Kidney tubule cell (primary cell): ENCODE measurements at places on chromosomes 7 and 10.

DNA sequence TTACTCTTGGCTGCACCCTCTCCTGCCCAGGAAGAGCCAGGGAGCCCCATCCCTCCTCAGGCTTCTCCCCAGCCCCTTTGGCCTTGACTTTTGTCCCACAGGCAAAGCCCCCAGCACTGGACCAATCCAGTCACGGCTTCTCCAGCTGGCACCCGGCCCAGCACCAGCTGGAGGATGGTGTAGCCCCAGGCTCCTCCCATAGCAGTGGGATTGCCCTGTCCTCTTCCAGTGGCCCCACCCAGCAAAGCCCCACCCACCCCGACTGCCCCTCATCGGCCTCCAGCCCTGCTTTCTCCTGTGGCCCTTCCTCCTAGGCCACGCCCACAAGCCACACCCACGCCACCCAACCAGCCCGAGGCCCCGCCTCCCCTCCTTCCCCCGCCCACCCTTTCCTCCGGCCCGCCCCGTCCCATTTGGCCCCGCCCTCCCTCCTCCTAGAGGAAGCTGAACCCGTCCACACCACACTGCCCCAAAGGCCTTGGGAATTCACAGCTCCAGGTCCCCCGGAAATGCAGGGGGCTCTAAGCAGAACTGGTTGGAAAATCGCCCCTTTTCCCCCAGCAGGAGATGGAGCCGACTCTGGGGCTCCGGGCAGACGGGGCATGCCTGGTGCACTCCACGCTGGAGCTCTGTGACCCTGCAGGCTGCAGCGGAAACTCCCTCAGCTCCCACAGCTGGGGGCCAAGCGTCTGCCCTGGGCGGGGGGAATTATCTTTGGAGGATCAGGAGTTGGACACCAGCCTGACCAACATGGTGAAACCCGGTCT is 25.2 kb downstream of the GET4 start:
- DNase-seq = peak; percentile 83

GRCh38 chr7:6623589-6624245 is 8.3 kb downstream of the ZNF853 start:
- no peak for DNase-seq

- DNase-seq = no peak
Measured at GRCh38 chr7:15291699-15292098, 270.1 kb downstream of the AGMO start.

DNA sequence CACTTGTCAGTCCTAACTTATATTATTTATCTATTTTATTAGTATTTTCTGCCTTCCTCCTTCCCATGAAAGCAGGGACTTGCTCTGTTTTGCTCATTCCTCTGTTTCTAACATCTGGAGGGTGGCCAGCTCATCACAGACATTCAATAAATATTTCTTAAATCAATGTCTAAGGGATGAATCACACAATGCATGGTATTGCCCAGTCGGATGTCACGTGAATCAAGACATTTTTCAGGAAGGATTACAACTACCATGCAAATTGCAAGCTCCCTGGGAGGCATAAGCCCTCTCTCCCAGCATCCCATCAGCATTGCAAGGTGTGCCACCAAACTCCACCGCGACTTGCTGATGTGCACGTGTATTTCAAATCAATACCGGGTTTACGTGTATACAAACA is 146.6 kb upstream of the RNF32 start:
- peak; percentile 68 for DNase-seq

DNA sequence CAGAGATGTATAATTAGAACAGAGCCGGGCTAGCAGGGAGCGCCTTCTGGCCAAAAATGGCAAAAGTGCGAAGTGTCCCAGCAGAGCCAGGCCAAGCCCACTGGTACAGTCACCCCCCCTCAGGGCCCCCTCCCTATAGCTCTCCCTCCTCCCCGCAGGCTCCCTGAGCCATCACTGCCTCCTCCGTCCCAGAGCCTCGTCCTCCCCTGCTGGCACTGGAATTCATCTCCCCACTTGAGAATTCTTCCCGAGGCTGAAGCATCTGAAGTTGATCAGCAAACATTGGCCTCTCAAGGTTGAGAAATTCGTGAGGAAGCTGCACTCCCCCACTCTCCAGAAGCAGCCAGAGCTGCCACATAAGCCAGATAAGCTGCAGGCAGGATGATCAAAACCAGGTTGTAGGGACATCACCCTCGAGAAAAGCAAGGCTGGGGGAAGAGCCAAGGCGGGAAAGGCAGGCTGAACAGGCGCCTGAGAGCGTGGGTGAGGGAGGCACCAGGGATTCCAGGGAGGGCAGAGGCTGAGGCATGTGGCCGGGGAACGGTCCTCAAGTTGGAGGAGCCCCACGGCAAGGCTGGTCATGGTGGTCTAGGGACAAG is 23.4 kb downstream of the CAMK2G start:
- DNase-seq = no peak

- peak; percentile 35 for DNase-seq
Measured at GRCh38 chr10:46530249-46531186, 25.9 kb downstream of the GPRIN2 start.

GRCh38 chr7:19984231-19984632 is 210.8 kb upstream of the TMEM196 start:
- DNase-seq = no peak

DNA sequence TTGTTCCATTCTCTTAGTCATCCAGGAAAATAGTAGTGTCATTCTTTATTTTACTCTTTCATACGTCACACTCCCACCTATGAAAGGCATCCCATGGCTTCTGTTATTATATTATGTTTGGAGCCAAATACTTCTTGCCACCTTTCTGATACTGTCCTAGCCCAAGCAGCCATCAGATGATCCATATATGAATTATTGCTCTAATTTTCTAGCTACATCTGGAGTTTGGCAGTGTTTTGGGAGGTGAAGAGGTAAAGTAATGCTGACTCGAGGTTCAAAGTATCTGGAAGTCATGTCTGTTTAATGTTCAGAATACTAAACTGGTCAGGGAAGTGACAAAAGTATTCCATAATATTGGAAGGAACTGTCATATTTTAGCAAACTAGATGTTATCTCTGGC is 362.5 kb downstream of the GPR37 start:
- DNase-seq = no peak

DNA sequence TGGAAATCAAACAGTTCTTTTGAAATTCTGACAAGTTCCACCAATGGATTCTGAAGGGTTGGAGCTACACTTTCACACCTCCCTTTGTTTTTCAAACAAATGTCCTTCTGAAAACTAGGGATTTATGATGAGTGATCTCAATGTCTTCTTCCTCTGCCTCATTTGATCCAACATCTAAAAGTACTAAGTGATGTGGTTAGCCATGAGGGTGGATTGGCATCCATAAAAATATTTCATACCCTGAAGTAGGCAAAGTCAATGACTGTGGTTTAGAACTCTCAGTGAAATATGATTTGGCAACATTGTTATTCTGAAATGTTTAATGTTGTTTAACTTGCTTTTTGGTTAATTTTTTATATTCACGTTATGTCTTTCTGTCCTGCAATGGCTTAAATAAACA is 136.9 kb downstream of the MBL2 start:
- DNase-seq = no peak

GRCh38 chr7:15963206-15963605 is 276.7 kb upstream of the MEOX2 start:
- no peak for DNase-seq

- no peak for DNase-seq
Measured at GRCh38 chr7:72078301-72078700, 333.8 kb downstream of the CALN1 start.

DNA sequence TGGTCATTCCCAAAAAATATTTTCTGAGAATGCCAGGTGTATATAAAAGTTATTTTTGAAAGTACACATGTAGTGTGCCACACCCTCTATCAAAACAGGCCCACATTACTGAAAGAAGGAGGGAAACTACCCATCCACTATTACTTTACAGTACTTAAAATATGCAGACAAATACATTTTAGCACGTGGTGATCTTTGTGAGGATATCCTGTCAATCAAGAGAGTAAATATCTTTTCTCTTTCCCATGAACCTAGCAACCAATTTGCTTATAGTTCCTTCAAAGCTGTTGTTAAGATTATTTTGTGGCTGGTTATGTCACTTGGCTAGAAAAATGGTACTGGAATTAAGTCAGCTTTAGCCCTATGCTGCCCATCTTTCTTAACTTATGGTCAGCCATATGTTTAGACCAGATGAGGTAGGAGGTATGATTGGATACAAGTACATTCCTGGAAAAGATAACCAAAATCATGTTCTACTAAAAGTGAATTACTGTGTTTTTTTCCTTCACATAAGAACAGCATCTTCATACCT is 70.1 kb downstream of the AUTS2 start:
- DNase-seq = no peak

GRCh38 chr10:26725837-26726727 is 28.6 kb downstream of the PDSS1 start:
- peak; percentile 70 for DNase-seq

DNA sequence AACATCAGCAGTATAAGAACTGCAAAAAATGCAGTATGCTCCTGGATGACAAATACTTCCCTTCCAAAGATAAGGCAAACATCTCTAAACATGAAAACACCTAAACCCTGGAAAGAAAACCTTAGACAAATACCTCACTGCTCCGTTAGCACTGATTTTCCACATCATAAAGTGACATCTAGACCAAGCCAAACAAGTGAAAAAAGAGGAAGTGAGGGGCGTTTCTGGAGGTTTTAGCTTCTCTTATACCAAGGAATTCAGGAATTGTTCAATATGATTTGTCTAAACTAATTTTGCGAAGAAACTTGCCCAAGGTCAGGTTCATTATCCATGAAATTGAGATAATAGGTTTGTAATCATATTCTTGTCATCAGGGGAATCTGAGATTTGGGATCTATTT is 279.7 kb downstream of the ADRA2A start:
- DNase-seq = no peak

DNA sequence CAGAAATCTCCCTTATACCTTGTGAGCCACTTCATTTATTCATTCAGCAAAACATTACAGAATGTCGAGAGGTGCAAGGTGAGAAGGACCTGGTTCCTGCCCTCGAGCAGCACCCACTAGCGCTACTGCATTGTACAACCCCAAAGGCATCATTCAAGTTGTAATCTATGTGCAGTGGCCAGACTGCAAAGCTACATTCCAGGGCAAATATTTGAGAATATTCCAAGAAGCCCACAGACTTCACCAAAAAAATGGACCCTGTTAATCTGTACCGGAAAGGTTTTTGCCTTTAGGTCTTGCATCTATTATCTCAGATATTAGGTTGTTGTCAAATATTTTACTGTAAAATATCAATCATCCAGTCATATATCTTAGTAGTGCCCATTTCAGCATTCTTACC is 295.4 kb upstream of the FZD1 start:
- no peak for DNase-seq

- DNase-seq = peak; percentile 93
Measured at GRCh38 chr10:89337484-89337883, 9.7 kb downstream of the IFIT3 start.

- no peak for DNase-seq
Measured at GRCh38 chr7:47710201-47710935, 128.5 kb upstream of the TNS3 start.

DNA sequence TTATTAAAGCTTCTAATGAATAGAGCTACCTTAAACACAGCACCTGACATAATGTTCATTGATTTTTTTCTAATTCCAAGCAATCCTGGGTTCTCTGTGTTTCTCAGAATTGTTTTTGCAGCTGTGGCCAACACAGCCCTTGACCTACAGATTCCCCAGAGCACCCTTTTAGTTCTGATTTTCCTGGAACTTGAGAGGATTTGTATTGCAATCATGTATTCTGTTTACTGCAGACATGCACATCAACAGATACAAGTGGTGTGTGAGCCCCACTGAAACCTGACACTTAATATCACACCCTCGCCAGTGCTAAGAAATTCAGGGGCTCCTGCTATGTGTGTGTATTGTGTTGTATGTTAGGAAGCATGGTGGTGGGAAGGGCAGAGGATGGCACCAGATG is 344.2 kb upstream of the POM121L12 start:
- no peak for DNase-seq

GRCh38 chr10:31707093-31708039 is 221.3 kb downstream of the ARHGAP12 start:
- peak; percentile 65 for DNase-seq

DNA sequence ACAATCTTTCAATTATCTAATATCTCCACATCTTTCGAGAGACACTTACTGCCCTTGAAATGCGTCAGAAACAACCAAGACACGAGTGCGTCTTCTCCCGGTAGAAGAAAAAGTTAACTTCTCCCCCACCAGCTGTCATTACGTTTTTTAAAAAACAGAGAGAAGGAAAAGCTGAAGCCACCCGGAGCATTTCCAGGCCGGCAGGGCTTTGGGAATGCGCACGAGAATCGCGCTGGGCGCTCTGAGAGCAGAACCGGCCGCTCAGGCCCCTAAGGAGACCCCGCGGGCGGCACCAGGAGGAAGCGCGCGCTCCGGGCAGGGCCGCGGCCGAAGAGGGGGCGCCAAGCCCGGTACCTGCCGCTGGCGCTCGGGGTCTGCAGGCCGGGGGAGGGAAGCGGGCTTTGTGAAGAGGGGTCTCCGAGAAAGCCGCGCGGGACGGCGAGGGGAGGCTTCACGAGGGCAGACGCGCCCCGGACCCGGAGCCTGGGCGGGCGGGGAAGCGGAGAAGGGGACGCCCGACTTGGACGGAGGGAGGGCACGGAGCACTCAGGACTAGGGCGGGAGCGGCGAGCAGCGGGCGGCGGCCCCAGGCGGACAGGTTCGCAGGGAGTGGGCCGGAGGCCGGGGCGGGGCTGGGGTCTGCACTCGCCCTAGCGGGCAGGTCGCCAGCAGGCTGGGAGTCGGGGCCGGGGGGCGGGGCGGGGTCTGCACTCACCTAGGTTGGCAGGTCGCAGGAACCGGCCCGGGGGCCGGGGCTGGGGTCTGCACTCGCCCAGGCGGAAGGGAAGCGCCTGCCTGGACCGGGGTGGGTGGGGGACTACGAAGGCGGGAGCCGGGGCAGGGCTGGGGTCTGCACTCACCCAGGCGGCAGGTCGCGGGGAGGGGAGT is 932 bp downstream of the ESYT2 start:
- peak; percentile 33 for DNase-seq

DNA sequence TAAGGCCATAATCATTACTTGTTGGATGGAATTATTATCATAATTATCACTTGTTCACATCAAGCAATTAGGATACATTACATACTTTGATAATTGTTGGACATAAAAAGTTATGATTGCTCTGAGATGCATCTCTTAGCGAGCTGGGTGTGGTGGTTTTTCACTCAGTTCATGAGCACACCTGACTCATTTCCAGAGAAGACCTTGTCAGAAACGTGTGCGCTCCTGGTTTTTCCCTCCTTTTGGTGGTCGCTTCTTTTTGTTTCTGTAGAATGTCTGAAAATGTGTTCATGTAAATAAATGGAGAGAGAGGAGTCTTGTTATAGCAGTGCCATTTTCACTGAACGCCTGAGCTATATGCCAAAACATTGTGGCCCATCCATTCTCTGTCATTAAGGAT is 141.3 kb downstream of the PAXIP1 start:
- DNase-seq = no peak

DNA sequence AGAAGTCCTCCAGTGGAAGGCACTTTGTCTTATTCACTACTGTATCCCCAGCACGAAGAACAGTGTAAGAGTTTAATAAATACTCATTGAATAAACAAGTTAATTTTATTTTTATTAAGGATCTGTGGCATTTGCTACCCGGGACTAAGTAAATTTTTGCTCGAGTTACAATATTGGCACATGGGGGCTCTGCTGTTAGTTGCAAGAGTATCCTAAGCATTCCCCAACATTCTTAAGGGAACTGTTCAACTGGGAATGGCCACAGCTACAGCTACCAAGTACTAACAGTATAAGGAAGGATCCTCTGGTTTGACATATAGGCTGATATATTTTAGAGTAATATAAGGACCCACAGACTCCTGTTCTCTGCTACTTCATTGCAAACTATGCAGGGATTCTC is 8.7 kb upstream of the LRRTM3 start:
- no peak for DNase-seq

- DNase-seq = no peak
Measured at GRCh38 chr7:98286701-98287485, 5.4 kb downstream of the BRI3 start.

- DNase-seq = no peak
Measured at GRCh38 chr10:28586176-28586575, 53.3 kb downstream of the WAC start.
